ENCODE measurements at places on chromosomes 5 and 9. TPM values are rescaled to one million over a fixed set of nuclear protein-coding genes. Genes with fewer than 3 reads are reported as not detected.

GRCh38 chr5:26872337-26872736, 166.0 kb downstream of the CDH9 start:
- DNase-seq = no peak

- DNase-seq = no peak
Observed at GRCh38 chr9:79709743-79710674, 138.2 kb downstream of the TLE4 start.

DNA sequence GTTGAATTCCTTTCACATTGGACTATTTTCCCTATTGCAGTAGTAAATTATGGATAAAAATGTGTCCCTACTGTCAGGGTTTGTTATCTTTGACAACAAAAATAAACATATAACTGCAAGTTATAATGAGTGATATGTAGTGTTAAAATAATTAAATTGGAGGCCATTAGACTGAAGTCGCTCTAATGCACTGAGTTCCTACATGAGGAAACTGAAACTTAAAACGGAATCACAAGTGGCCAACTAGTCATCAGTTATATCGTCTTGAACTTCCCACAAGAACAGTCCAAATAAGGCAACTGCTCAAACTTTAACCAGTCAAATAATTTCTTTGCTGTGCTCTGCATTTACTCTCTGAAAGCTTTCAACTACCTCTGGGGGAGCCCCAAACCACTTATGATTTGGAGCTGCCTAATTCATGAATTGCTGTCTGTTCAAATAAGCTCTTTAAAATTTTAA, 2.1 kb upstream of the IFT74 start:
- no peak for DNase-seq

LHX6 gene
- total RNA-seq = 0.77 TPM

GRCh38 chr9:27519466-27520465, 4.3 kb upstream of the IFNK start:
- DNase-seq = peak; percentile 42

All from HT1080 (cell line).